ENCODE measurements at places on chromosomes 2 and 18. TPM values are rescaled to one million over a fixed set of nuclear protein-coding genes. Genes with fewer than 3 reads are reported as not detected.

- no peak for DNase-seq
- no peaks in the 10 kb centered on the region for H3K4me1 ChIP-seq
- H3K36me3 ChIP-seq: no peaks in the 10 kb centered on the region
- no peak overlapping the region for H3K27ac ChIP-seq
Observed at GRCh38 chr2:240269886-240270285, 129.4 kb upstream of the OTOS start.

DNA sequence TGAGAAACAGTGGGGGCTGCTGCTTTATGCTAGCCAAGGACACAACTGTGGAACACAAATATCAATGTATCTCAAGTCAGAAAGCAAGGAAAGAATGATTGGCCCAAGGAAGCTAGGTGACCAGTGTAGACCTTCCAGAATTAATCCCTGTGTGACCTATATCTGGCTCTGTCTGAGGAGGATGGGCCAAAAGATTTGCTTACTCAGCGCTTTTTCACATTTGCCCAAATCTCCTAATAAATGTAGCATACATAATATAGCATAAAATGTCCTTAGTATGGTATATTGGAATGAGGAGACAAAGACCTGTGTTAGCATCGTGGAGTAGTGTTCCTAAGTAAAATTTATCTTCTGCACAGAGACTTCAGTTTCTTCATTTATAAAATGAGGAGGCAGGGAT is 66.7 kb upstream of the NT5C1B start:
- DNase-seq: no peak
- no peaks in the 10 kb centered on the region for H3K36me3 ChIP-seq
- no peak overlapping the region for H3K4me3 ChIP-seq
- H3K27ac ChIP-seq: no peak overlapping the region

DNA sequence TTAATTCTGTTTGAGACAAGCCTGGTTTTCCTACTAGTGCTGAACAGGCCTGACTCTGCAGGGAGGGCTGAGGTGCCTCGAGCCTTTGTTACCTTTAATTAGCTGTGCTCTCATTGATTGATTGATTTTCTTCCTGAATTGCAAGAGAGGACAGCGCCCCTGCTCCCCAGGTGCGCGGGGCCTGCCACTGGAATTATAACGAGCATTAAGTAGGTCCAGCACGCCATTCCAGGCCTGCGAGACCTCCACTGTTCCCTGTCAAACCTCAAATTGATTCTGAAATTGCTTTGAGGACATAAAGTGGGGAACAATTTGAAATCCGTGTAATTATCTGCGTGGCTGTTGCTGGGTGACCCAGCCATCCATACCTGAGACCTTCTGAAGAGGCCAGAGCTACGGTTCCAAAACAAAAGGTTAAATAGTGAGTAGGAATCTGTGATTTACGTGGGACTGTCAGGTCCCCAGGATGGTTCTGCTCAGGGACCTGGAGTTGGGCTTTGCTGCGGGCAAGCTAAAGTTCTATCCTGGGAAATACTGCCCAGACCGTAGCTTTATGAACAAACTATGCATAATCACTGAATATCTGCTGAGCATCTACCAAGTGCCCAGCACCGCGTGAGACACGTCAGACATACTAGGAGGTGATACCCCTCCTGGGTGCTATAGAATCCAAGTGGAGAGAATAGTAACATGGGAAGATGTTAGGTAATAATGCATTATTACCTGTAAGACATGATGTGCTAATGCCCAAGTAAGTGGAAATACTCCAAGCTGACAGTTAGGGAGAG is 104.1 kb downstream of the ZBTB7C start:
- peaks cover 8% of the 10 kb centered on the region for H3K4me1 ChIP-seq
- no peaks in the 10 kb centered on the region for H3K36me3 ChIP-seq
- H3K4me3 ChIP-seq: no peak overlapping the region
- H3K27me3 ChIP-seq: no peaks in the 10 kb centered on the region
- H3K27ac ChIP-seq: no peak overlapping the region
- no peak for DNase-seq

DNA sequence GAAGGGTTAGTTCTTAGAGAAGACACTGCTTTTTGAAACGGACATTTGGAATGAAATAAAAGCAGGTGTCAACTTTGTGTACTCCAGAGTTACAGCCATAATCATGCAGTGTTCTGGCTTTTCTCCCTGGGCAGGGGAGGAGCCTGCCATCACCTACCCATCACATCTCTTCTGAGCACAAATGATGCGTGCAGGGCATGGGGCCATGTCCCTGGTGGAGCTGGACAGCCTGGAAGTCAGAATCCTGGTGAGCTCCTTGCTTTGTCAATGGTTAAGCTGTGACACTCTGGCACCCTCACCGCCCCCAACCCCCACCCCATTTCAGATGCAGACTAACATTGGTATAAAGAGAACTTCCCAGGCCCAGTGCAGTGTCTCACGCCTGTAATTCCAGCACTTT is 53.1 kb downstream of the PDCL3 start:
- H3K4me1 ChIP-seq: no peaks in the 10 kb centered on the region
- H3K27ac ChIP-seq: no peak overlapping the region
- H3K4me3 ChIP-seq: no peak overlapping the region

GRCh38 chr2:43273529-43273928 is 47.1 kb upstream of the ZFP36L2 start:
- no peaks in the 10 kb centered on the region for H3K27me3 ChIP-seq
- H3K4me1 ChIP-seq: peaks cover 58% of the 10 kb centered on the region
- no peak for DNase-seq
- no peak overlapping the region for H3K27ac ChIP-seq
- H3K4me3 ChIP-seq: no peak overlapping the region

DNA sequence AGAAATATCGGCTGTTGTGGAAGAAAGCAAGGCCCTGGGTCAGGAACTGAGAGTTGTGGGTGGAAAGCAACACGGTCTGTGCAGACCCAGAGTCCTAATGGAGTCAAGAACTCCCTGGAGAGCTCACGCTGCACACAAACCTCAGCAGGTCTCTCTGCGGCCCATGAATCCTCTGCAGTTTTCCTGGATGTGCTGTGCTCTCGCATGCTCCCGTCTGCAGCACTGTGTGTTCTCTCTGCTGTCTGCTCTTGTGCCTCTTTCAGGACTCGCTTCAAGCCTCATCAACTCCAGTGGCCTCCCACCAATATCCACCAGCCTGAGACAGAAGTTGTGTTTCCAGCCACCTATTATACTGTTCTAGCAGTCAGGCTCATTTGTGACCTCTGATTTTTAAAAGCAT is 24.3 kb downstream of the RNU4ATAC start:
- DNase-seq: no peak
- H3K4me1 ChIP-seq: peaks cover 46% of the 10 kb centered on the region

- no peak overlapping the region for H3K4me3 ChIP-seq
- H3K27ac ChIP-seq: no peak overlapping the region
- H3K4me1 ChIP-seq: peaks cover 10% of the 10 kb centered on the region
- H3K27me3 ChIP-seq: no peaks in the 10 kb centered on the region
- no peaks in the 10 kb centered on the region for H3K36me3 ChIP-seq
- peak; percentile 37 for DNase-seq
Observed at GRCh38 chr2:232315049-232315922, 63.3 kb upstream of the ALPP start.

GRCh38 chr2:207167099-207167923 is 1.6 kb upstream of the KLF7 start:
- DNase-seq: no peak
- H3K4me3 ChIP-seq: peak overlapping the region; percentile 64
- H3K27me3 ChIP-seq: no peaks in the 10 kb centered on the region
- H3K4me1 ChIP-seq: peaks cover 16% of the 10 kb centered on the region
- H3K27ac ChIP-seq: peak overlapping the region; percentile 100

- H3K4me3 ChIP-seq: no peak overlapping the region
- peak; percentile 84 for DNase-seq
Observed at GRCh38 chr2:237700512-237701032, 73.2 kb downstream of the LRRFIP1 start.

- DNase-seq: no peak
- peaks cover 80% of the 10 kb centered on the region for H3K36me3 ChIP-seq
- H3K4me1 ChIP-seq: no peaks in the 10 kb centered on the region
- H3K27me3 ChIP-seq: no peaks in the 10 kb centered on the region
- no peak overlapping the region for H3K4me3 ChIP-seq
Observed at GRCh38 chr2:73944714-73945113, 18.0 kb downstream of the DGUOK start.

GRCh38 chr2:47360283-47360682 is 42.7 kb upstream of the MSH2 start:
- H3K4me3 ChIP-seq: no peak overlapping the region
- no peak overlapping the region for H3K27ac ChIP-seq
- H3K27me3 ChIP-seq: no peaks in the 10 kb centered on the region

- no peaks in the 10 kb centered on the region for H3K36me3 ChIP-seq
- no peaks in the 10 kb centered on the region for H3K27me3 ChIP-seq
- no peak overlapping the region for H3K27ac ChIP-seq
Observed at GRCh38 chr18:51248685-51249084, 51.2 kb upstream of the MEX3C start.

The BBS5 gene
- total RNA-seq: 7.2 TPM

The EPB41L5 gene
- total RNA-seq: 7.6 TPM

The AP1S3 gene
- 1.8 TPM for total RNA-seq

The LIMS3 gene
- 5.4 TPM for total RNA-seq

The GNLY gene
- 47.1 TPM for total RNA-seq

The DCC gene
- total RNA-seq: not detected

The MAP3K19 gene
- not detected for total RNA-seq

The RIT2 gene
- total RNA-seq: not detected

The BMPR2 gene
- total RNA-seq: 44.4 TPM

The C2orf66 gene
- total RNA-seq: not detected

The SERPINB11 gene
- not detected for total RNA-seq

The RUFY4 gene
- 0.11 TPM for total RNA-seq

The SIX3 gene
- not detected for total RNA-seq
